ENCODE measurements at places on chromosomes 3 and 15. TPM values are rescaled to one million over a fixed set of nuclear protein-coding genes. Genes with fewer than 3 reads are reported as not detected.

NDN gene
- not detected for total RNA-seq

DNA sequence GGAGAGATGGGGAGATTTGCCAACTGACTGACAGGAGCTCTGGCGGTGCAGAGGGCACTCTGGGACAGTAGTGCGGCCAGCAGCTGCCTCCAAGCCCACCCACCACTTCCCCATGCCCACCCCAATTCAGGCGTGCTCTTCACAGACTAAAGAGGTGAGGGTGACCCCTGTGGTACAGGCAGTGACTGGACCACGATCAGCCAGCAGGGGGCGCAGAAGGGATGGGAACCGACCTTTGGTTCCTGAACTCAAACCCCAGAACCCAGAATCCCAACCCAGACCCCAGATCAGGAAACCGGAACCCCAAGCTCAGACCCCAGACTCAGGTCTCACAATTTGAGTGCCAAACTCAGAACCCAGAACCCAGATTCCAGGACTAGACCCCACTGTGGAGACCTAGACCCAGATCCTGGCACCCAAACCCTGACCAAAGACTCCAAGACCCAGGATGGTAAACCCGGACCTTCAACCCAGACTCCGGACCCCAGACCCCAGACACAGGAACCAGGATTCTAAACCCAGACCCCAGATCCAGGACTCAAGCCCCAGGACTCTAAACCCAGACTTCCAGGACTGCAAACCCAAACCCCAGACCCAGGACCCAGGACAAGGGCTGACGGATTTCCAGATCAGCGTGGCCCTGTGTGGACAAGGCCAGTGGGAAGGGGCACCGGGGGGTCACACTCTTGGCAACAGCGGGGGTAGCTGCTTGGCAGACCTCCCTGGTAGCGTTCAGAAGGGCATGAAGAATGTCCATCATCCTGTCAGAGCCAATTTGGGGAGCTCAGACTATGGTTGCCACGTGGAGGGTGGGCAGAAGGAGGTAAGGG lies 3.7 kb upstream of the MYL3 start:
- DNase-seq = peak; percentile 74

DNA sequence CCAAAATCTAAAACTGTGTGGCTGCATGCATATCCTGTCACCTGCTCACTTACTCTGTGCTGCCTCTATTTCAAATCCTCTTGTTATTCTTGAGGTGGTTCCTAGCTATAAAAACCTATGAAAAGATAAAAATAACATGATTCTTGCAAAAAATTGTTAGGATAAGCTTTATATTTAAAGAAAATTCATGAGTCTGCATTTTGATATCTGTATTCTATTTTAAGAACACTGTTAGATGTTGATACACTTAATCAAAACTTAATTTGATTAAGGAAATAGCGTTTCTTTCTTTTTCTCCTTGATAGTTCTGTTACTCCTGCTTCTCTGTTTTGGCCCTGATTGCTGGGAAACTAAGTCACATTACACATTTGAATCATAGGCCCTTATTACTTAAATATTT lies 22.5 kb downstream of the STT3B start:
- DNase-seq = no peak

GRCh38 chr3:85567071-85567676 lies 608.4 kb downstream of the CADM2 start:
- DNase-seq = peak; percentile 71

GRCh38 chr3:126417515-126417914 lies 22.8 kb downstream of the CFAP100 start:
- no peak for DNase-seq

MUC20 gene
- total RNA-seq = 0.69 TPM

C3orf49 gene
- total RNA-seq = not detected

PTX3 gene
- total RNA-seq = 27.3 TPM

GRCh38 chr15:88090481-88091011 lies 166.0 kb downstream of the NTRK3 start:
- DNase-seq = no peak

GRCh38 chr15:80210611-80211573 lies 41.1 kb downstream of the CTXND1 start:
- no peak for DNase-seq

DNA sequence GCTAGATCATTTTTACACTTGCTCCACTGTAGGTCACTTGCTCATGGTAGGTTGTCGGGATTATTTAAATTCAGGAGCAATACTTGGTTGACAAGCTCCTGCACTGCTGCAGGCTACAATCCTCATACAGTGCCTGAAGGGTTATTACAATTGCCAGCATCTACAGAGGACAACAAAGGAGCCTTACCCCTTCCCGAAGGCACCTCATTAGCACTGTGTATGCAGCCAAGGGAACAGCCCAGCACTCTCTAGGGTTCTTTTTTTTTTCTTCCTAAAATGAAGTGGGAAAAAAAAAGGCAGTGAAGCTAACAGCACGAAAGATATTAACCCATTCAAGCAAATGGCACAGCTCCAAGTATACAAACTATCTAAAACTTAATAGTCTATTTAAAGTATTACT lies 142.7 kb downstream of the ULK4 start:
- no peak for DNase-seq

ROPN1 gene
- not detected for total RNA-seq

DNA sequence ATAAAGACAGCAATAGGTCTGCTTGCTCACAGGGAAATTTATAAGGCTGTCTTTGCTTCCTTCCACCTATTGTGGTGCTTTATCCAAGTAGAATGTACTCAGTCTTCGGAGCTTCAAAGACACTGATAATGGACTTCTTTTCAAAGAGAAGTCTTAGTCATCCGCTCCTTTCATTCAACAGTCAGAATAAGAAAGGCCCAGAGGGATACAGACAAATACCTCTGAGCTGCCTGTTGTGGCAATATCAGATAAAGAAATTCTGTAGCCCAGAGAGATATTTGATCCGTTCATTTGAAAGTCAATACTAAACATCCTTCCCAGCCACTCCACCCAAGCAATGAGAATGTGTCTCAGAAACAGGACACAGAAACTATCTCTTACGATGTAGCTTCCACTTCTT lies 110.0 kb downstream of the FHIT start:
- no peak for DNase-seq

MOBP gene
- not detected for total RNA-seq

GRCh38 chr3:121473001-121473400 lies 72.8 kb downstream of the POLQ start:
- no peak for DNase-seq

DNA sequence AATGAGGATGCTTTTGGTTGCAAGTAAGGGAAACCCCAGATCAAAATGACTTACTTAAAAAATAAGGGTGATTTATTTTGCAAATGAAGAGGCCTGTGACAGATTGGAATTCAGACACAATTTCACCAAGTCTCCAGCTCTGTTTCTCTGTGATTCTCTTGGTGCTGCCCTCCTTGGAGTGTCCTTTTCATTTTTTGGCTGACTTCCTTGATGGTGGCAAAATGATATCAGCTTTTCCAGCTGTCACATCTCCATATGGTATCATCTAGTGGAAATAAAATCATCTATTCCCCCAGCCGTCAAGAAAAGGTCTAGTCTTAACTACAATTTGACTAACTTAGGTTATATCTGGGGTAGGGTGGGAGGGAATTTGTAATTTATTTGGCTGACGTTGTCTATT lies 68.5 kb upstream of the SLC25A26 start:
- DNase-seq = no peak

DNA sequence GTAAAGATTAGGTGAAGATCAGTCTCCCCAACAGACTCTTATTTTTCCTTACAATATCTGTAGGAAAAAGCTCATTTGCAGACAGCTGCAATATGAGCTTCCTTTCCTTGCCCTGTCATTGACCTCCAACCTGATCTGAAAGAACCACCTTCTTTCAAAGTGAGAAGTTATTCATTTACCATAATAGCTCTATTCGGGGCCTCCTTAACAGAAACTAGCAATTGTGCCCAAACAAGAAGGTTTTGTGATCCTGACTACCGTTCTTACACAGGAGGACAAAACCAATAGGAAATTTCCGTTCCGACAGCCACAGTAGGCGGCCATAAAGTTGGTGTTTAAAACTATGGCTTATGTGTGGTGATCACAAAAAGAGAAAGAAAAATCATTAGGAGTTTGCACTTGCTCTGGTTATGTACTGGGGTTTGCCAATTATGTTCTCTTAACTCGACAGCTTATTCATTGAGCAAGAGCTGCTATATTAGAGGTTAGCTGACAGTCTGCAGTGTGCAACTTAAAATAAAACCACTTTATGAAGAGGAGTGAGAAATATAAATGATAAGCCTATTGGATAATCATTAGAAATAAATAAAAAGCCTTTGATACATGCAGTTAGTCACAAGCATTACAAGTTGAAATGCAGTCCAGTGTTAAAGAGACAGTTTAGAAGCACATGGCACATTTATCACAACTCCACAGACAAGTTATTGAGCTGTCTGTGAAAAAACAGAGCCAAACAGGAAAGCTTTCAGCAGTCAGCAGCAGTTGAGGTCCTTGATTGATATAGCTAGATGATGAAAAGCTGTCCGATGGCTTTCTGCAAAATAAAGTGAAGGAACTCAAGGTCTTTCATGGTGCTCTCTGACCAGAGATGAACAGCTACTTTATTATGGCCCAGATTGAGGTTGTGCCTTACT lies 199.8 kb downstream of the WDR72 start:
- DNase-seq = no peak

PDZRN3 gene
- total RNA-seq = not detected

DNA sequence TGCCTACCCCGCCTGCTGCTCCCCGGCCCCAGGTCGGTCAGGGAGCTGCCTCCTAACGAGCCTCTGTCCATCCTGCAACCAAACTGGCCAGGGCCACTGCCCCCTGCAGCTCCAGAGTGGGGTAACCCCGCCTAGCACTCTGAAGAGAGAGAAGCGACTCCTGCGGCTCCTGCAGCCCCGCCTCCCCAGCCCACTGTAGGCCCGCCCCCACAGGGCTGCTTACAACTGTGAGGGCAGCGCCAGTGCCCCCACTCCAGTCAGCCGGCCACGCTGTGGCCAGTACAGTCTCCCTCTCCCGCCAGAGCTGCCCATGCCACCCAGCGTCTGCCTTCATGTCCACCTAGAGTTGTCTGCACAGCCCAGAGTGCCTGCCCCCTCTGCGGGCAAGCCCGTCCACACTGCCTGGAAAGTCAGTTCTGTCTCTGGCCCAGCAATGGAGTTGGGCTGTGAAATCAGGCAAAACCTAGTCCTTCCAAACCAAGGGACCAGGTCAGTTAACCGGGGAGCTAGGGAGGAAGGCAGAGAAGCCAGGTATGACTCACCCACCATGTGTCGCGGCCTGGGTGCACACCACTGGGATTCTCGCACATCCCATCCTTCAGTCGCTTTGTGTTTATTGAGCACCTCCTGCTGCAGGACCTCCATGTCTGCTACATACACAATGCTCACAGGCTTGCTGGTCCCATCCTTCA lies 2.4 kb downstream of the UCN2 start:
- DNase-seq = no peak

DNA sequence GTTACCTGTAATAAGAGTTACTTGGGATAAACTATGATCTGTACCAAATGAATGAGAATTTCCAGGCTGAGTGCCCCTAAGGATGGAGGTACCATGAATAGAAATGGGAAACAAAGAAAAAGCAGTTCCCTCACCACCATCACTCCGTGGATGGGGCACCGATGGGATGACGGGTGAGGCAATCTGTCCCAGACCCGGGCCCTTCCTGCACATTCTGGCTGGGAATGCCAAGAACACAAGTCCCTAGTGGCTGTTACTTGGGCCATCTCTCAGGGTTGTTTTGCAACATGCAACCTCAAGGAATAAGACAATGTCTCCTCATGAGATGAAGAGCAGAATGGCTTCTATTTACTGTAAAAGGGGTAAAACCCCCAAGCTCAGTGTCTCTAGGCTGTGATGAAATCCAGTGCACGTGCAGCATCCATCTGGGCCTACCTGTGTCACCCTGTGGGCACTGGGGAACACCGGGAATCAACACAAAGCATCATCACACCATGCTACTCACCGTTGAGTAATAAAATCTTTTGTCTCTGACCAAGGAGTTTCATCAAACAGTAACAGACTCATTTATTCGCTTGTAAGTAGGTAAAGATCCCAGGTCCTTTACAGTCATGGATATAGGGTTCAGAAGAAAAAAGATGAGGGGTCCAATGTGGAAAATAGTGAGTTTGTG lies 22.3 kb downstream of the GNB4 start:
- DNase-seq = no peak

GRCh38 chr15:91384189-91384730 lies 284.2 kb downstream of the SV2B start:
- no peak for DNase-seq
